ENCODE measurements at places on chromosomes 11 and 22.

- no peak for DNase-seq
Observed at GRCh38 chr11:7994581-7995278, 7.6 kb downstream of the EIF3F start.

DNA sequence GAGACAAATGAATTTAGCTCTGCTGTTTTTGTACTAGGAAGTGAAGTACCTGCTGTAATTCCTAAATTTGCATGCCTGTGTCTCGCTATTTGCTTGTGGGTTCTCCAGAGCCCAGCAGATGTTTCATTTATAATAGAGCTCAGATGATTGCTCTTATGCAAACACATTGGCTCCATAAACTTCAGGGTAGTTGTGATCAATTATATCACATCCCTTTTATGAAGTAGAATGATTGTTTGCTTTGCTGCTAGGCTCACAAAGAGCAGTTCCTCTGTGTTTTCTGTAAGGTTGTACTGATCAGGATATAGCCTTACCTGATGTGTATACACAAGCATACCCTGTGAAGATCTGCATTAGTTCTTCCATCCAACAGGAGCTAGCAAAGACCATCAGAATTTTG lies 64.1 kb downstream of the C11orf87 start:
- no peak for DNase-seq

DNA sequence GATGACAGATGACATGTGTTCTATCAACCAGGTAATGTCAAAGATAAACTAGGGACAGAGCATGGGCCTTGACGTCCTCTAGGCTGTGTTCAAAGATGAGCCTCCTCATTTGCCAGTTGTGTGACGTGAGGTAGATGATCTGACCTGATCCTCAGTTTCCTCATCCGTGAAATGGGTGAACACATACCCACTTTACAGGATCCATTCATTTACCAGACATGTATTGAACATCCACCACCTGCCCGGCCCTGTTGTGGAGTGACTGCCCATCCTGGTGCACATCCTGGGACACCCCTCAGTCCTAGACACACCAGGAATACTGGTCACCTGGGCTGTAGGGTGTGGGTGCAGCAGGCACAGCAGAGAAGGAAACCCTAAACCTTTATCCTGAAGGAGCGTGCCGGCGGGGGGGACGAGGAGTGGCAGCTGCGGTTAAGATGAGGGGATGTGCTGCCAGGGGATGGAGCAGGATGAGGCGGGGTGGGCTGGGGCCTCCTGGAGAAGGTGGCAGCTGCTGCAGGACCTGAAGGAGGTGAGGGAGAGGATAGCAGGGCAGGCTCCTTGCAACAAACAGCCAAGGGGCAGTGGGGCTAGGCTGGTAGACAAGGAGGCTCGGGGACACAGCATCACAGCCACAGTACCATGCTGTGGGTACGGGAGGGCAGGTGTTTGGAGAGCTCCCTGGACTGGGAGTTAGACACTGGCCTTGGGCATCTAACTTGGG lies 8.4 kb downstream of the CLDN5 start:
- DNase-seq = no peak

DNA sequence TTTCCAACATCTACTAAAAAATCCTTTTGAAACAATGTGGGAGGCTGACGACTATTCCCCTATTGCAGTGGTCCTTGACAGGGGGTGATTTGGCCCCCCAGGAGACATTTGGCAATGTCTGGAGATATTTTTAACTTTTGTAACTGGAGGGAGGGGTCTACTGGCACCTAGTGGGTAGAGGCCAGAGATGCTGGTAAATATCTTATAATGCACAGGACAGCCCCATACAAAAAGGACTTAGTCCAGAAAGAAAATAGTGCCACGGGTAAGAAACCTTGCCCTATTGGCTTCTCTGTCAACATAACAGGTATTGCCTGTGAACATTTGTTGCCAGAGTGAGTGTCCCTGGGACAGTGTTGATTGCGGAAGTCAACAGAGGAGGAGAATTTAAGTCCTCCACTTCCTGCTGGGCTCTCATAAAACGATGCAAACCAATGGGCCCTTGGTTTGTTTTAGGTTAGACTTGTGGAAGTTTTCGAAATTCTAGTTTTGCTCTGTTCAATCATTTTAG lies 101.6 kb downstream of the MAML2 start:
- DNase-seq = no peak

DNA sequence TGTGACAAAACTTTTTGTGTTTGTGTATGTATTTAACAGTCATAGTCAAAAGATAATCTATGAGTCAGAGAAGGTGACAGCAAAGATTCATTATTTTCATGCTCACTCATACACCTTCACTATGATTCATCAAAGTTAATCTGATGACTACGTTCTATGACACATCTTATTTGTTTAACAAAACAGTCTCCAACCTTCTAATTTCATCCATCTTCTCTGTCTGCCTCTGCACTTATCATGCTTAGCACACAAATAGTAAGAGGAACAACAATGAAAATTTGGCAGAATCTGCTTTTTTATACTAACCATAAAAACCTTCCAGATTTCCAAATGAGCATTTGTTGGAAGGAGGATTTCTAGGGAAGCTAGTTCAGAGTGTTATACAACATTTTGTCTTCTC lies 568.9 kb downstream of the LUZP2 start:
- no peak for DNase-seq

DNA sequence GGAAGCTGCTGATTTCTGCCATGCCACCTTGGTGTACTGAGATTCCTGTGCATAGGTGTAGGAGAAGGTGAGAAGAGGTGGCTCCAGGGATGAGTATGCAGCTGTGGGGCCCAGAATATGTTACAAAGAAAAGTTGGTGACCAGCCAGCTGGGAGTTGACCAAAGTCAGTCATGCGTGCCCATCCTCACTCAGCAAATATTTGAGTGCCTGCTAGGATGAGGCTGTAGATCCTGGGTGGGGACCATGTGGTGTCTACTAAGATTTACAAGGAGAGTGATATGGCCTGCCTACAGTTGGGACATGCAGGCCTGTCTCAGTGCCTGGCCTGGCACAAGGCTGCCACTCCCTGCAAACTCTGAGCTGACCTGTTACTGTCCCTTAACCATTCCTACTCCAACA lies 19.4 kb downstream of the RNF185 start:
- DNase-seq = no peak

DNA sequence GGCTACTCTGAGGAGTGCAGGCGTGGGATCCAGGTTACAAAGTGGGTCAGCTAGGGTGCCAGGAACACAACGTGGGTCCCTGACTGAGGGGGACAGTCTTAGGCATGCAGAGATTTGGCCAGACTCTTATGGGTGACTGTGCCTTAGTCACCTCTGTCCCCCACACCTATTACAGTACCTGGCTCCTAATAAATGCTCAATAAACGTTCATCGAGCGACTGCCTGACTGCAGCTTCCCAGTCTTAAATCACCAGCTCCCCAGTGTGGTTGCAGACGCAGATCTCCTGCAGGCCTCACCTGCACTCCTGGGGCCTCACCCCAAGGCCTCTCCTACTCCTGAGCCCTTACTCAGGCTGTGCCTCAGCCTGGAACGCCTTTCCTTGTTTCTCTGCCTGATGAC lies 3.2 kb upstream of the SUN2 start:
- no peak for DNase-seq

DNA sequence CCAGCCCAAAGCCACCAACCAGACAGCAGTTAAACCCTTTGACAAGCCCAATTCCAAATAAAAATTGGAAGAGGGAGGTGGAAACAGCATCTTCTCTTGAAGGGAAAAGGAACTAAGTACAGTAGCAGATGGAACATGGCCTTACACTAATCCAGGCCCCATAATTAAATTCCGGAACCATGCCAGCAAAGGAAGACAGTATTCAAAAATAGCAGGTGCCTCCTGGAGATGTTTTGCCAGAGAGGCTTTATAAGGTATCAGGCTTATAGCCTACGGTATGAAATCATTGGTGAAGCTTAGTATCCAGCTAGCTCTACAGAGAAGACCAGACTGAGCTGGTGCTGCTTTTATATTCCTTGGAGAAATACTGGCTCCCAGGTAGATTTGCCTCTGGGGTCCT lies 344.1 kb upstream of the API5 start:
- no peak for DNase-seq

DNA sequence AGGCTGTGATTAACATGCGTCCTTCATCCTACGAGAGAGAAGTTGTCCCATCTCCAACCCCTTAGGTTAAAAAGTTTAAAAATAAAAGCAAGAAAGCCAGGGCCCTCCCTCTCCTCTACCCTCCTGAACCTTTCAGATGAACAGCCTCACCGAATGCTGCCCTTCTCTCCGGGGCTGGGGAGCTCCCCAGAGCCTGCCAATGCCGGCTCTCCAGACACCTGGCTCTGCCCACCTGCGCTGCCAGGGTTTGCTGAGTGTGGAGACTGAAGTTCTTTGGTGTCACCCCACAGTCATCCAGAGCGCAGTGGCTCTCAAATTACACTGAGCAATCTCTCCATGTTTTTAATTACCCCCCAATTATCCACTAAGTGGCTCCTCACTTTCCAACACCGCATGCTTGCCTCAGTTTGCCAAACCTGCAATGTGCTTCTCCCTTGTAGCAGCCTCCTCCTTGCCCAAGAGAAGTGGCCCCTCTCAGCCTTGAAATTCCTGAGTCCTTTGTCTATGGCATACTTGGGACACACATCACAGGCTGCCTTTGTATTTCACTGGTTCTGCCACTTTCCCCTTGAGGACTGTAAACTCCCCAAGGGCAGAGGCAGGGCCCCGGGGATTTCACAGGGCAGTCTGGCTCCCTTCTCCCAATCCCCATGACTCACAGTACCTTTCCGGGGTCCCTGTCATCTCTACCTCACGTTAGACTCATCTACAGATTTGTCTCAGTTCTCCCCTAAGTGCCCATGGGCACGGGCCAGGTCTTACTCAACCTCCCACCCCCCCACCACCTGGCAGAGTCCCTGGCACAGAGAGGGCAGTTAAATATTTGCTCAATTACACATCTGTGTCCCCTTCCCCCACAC lies 2.0 kb downstream of the MYH9 start:
- DNase-seq = peak; percentile 81

GRCh38 chr11:113393501-113393985 lies 6.0 kb downstream of the ANKK1 start:
- DNase-seq = no peak

DNA sequence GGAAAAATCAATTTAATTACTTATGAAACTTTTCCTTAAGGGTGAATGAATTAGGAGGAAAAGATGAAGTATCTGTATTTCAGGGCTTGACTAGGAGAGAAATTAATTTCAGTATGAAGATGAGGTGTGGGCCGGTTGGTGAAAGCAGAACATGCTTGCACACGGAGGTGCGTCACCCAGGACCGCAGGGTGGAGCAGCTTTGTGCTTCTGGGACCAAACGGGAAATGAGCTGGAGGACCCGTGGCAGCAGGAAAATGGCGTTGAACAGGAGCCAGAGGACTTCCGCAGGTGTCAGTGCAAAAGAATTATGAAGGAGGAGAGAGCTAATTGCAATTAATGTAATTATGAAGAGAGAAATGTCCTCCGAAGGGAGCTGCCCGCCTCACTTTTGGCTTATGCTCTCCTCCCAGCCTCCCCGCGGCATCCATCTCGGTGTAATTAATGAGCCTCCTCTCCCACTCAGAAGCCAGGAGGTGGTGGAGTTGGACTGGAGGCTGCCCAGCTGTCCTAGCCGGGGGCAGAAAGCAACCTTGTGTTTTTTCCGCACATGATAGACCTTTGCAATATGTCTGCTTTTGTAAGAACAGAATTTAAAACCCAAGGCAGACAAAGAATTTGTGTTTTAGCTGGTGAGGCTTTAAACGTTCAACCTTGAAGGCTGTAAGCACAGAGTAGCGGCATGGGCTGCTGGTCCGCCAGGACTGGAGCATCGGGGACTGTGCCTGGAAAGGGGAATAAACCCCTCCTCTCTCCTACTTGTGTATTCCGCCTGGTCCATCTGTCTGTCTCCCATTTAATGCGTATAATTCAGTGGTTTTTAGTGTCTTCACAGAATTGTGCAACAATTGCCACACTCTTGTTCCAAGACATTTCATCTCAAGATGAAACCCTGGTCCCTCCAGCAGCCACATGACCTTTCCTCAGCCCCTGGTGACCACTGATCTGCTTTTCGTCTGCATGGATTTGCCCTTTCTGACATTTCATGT lies 180.6 kb downstream of the TBC1D22A start:
- DNase-seq = no peak

- no peak for DNase-seq
Observed at GRCh38 chr11:69316956-69317355, 23.0 kb downstream of the MYEOV start.

Measured in activated CD8-positive, alpha-beta memory T cell treated with anti-CD3 and anti-CD28 coated beads for 24 hours (primary cell).